Right ventricle myocardium superior (tissue), 1 donor: ENCODE measurements at places on chromosomes 1 and 21. TPM values are rescaled to one million over a fixed set of nuclear protein-coding genes. Genes with fewer than 3 reads are reported as not detected.

C1QB gene
- total RNA-seq, result 130 TPM

IL6R gene
- total RNA-seq, result 10.3 TPM

LRRC39 gene
- 187 TPM for total RNA-seq

CYP4Z1 gene
- 0.86 TPM for total RNA-seq

BEST4 gene
- total RNA-seq, result not detected

BRDT gene
- total RNA-seq, result not detected

HRNR gene
- total RNA-seq, result not detected

KLHDC9 gene
- 4.7 TPM for total RNA-seq

ESPN gene
- 0.56 TPM for total RNA-seq

- DNase-seq, result no peak
Observed at GRCh38 chr1:87135329-87135712, 193.4 kb upstream of the LMO4 start.

- DNase-seq, result no peak
Observed at GRCh38 chr1:30743584-30744059, 14.0 kb downstream of the LAPTM5 start.

- no peak for DNase-seq
Observed at GRCh38 chr1:84693005-84693404, 2.7 kb upstream of the SSX2IP start.

DNA sequence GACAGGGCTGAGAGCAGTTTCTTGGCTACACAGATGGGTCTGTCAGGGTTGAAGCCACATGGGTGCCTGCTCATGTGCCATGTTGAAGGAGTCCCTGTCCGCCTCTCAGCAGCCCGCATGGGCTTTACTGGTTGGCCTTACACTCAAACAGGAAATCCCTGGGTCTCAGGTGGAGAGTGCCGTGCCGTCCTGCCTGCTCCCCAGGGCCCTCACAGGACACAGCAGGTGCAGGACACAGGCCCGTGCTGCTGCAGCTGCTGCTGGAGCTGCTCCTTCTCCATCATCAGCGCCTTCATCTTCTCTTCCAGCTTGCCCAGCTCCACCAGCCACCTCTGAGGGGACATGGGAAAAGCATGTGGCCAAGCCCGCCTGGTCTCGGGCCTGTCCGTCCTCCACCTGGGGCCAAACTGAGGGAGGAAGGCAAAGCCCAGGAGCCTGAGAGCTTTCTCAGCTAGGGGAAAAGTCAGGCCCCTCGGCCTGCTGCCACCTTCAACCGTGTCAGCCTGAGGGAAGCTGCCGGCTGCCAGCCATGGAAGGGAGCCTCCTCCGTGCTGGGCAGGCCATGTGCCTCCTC is 5.5 kb downstream of the SLFNL1 start:
- DNase-seq, result no peak

DNA sequence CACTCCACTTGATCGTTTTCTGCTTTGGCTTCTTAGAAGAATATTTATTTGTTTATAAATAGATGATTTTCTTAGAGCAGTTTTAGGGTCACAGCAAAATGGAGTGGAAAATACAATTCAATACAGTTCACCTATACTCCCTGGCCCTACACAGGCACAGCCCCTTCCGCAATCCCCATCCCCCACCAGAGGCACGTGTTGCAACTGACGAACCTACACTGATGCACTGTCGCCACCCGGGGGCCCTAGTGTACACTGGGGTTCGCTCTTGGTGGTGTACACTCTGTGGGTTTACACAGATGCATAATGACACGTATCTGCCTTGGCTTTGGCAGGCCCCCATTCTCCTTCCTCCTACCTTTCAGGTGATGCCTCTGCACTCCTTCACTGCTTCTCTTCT is 8.0 kb downstream of the ECHDC2 start:
- no peak for DNase-seq

- DNase-seq, result no peak
Observed at GRCh38 chr1:54091666-54092065, 38.3 kb downstream of the TCEANC2 start.

- no peak for DNase-seq
Observed at GRCh38 chr1:212777151-212777550, 14.4 kb downstream of the NSL1 start.

DNA sequence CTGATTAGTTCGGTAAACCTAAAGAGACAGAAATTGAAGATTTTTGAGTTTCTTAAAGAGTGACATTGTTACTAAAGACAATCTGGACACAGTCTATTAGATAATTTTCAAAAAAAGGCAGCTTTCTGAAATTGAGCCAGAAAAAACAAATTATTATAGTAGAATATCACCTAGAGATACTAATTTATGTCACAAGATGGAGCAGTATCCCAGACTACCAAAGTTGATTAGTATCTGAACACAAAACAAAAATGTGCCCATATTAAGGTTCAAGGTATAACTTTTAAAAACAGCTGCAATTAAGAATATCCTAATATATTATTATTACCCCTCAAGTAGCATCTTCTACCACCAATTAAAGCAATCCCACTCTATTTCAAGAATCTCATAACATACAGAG is 40.5 kb upstream of the SYT2 start:
- no peak for DNase-seq

DNA sequence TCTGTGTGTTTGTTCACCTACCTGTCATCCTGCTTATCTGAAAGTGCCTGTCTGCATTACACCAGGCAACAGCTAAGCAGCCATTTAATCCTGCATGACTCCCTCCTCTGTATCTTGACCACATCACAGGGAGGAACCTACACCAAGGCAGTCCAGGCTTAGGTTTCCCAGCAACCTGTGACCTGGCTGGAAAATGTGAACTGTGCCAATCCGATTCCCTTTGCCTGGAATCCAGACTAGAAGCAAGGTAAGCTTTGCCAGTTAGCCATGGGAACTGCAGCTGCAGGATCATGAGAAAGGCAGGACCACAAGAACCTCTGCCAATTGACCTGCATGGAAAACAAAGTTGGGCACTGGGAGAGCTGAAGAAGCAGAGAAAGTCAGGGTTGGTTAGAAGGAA is 6.3 kb upstream of the ATP1B1 start:
- no peak for DNase-seq

DNA sequence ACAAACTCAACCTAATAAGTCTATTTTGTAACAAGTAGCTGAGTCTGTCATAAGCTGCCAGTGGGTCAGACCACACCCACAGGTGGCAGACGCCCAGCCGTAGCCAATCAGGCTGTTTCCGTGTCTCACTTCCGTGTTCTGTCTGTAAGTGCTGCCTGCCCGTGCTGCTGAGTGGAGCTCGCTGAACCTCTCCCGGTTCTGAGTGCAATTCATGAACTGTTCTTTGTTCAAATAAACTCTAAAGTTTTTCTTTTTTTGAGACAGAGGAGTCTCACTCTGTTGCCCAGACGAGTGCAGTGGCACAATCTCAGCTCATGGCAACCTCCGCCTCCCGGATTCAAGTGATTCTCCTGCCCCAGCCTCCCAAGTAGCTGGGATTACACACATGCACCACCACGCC is 25.1 kb downstream of the POFUT2 start:
- DNase-seq, result peak; percentile 24

DNA sequence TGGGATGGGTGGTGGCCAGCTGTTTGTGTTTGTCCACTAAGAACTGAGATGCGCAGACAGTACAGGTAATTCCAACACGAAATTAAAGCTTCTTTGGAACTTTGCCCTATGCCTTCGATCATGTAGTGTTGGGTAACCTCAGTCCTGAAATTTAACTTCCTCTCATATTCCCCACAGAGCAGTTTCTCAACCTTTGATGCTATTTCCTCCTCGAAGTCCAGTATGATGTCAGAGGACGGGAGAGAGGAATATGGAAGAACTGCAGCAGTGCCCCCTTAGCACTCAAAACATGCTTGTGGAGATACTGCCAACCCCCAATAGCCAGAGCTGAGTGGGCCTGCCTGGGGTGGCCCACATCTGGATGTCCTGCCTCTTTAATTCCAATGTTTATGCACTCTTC is 3.6 kb downstream of the LPAR3 start:
- no peak for DNase-seq

DNA sequence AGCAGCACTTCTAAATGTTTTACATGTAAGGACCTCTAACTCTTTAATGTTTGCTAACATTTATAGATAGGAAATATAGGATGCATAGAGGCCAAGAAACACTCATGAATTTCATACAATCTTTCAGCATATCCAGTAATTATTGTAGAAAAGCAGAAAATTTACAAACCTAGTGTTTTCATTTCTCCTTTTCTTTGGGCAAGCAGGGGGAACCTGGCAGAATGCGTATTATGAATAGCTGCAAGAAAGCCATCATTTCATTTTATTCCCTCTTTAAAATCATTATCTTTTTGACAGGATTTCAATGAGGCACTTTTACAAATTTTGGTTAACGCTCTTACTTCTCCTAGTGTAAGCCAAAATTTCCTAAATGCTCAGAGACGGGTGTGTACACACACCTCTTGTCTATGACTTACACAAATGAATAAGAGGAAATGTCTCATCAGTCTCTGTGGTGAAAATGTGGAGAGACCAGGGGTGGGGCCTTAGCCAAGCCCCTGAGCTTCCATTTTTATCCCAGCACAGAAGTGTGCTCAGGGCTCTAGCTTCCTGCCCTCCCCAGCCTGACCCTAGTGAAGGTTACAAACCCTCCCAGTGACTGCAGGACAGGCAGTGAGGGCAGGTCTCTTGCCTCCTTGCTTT is 91.6 kb downstream of the LRRC8C start:
- DNase-seq, result peak; percentile 43

- peak; percentile 61 for DNase-seq
Observed at GRCh38 chr1:43978551-43979260, at the start of gene B4GALT2. B4GALT2 (plus strand) TSS chr1:43979210; CDS start chr1:43981161, 1,951 bp downstream.

DNA sequence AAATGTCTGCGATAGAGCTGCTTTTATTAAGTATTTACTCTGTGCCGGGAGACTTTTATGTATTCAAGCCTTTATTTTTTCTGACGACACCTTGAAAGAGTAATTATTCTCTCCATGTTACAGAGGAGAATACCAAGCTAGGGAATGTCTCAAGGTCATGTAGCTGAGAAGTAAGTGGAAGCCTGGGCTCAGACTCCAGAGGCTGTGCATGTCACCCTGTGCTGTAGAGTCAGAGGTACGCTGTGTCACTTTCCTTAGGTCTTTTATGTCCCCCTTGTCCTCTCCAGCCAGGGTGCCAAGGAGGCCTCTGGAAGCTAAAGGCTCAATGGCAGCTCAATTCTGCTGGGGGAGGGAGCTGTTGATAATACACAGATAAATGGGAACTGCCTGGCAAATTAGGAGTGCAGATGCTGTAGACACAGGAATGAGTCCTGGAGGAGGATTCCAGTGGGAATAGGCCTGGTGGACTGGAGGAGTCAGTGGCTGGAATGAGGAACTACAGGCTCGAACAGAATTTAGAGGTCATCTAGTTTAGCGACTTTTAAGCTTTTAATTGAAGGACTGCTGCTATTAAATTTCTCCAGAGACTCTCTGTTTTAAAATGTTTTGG is 9.3 kb upstream of the IL19 start:
- DNase-seq, result no peak

DNA sequence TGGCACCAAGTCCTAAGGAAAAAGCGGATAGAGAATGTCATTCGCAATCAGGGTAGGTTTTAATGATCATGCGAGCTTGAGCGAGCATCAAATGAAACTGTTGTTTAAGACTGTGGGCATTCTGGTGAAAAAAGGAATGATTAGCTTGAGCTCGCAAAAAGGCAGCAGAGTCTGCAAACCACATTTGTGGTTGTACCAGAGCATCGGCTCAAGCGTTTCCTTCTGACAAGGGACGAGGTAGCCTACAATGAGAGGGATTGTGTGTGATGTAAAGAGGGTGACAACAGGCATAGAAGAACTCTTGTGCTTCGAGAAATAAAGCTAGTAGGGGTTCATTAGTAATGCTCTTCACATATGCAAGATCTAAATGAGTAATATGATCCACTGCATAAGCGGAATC is 11.1 kb upstream of the CD48 start:
- DNase-seq, result no peak

DNA sequence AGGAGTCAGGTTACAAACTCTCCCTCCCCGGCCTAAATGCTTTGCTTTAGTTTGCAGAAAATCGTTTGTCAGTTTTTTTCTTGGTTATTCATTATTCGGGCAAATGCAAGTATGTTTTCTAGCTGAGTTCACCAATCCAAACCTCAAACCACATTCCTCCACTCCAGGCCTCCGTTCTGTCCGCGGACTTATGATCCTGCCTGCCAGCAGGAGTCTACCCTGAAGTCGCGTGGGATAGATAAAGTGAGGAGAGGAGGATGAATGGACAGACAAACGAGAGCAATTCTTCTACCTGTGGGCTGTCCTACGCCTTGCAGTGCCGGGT is 1.3 kb downstream of the ADAMTS1 start:
- DNase-seq, result no peak

DNA sequence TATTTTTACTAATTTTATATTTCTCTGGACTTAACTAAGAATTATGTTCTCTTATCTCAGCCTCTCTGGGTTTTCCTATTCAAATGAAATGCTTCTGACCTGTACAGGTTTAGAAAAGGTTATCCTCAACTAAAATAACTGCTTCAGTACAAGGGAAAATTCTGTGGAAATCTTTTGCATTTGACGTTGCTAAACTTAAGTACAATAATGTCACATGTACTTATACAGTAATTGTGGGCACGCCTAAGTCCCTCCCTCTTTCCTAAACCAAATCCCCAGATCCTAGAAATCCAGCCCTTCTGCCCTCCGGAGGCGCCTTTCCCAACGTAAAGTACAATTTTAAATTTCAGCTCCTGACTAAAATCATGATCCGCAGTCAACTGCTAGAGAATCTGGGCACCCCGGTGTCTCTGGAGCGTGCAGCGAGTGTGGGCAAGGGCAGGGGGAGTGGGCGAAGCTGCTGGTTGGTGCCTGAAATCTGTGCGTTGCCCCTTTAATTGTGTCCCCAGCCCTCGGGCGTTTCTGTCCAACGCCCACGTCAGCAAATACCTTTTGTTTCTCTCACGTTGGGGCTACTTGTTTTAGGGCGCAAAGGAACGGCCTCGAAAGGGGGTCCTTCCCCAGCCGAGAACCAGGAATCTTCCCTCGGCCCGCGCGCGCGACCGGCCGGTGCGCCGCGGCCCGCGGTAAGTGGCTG is at the start of gene ZBTB8A:
Gene ZBTB8A, plus strand, starts transcription at position 541 of the 697 bp plus-strand sequence. CDS start 53,505 bp downstream, outside the sequence.
- DNase-seq, result peak; percentile 50

DNA sequence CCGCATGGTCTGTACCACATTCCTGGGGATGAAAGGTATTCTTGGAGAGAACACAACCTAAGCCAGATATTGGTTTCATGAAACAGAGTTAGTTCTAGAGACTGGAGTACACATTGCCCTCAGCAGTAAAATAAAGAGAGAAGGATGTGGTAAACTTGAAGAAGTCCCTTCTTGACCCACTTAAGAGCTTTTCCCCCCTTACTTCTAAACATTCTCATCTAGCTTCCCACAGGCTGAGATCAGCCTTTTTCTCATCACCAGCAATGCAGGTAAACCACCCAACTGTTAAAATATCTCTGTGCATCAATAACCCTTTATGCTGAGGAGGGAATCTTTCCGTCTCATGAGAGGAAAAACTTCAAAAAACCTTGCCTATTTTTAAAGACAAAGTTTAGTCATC is 62.6 kb downstream of the SUSD4 start:
- no peak for DNase-seq

DNA sequence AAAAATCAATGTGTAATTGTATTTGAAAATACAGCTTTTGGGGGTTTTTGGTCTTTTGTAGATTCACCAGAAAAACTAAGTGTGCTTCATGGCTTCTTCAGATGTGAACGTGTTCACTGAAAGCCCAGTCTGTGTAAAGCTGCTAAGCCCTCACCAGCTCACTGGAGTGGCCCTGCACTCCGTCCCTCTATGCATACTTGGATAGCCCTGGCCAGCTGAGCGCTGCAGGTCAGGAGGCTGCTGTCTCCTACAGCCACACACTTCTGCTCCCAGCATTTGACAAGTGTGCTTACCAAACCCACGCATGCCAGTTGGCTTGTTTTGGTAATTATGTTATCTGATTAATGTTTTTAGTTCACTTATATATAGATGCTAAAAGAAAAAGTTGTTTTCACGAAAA is 163.5 kb downstream of the TLR5 start:
- no peak for DNase-seq

GRCh38 chr1:12315146-12315545 is 85.3 kb downstream of the VPS13D start:
- no peak for DNase-seq
